ENCODE measurements at places on chromosomes 7 and 10.

DNA sequence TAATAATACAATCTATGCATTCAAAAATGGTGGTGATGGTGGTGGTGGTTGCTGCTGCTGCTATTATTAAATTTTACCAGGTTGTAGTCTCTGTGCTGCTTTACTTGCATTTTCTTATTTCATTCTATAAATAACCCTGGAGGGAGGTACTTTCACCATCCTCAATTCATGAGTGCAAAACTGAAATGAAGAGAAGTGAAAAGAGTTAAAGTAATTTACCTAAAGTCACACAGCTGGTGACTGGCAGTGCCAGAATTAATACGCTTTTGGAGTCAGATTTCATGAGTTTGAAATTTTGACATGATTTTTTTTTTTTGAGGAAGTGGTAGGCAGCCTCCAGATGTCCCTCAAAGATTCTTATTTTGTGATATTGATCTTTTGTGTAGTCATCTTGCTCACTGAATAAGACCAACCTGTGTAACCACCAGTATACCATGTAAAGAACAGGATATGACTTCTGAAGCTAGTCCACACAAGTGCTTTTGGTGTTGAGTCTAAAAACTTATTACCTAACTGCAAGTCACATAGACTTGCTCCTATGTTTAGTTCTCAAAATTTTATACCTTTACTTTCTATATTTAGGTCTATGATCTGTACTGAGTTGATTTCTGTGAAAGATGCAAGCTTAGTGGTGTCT, 218.8 kb downstream of the ZWINT start:
- peak; percentile 37 for DNase-seq

- DNase-seq: no peak
Measured at GRCh38 chr7:159177284-159177953, 32.8 kb upstream of the VIPR2 start.

- no peak for DNase-seq
Measured at GRCh38 chr10:29886299-29886698, 173.1 kb downstream of the JCAD start.

GRCh38 chr10:84348860-84349259, 20.5 kb downstream of the CCSER2 start:
- no peak for DNase-seq

GRCh38 chr10:1180836-1181235, 124.7 kb downstream of the WDR37 start:
- DNase-seq: no peak

DNA sequence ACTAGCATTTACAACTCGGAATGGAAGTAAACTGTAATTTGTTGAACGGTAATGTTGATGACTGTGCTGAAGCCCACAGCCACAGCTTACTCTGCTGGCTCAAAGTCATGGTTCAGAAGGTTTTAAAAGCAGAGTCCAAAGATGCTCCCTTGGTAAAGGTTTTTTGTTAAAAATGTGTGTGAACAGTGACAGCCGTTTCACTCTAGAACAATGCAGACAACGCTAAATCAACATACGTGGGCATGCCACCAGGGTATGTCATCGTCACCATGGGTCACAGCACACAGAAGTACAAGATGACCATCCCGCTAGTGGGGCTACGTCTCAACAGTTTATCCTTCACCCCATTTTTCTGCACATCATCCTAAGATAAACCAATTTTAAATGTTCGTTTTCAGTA, 106.5 kb upstream of the LANCL2 start:
- DNase-seq: no peak

- DNase-seq: peak; percentile 19
Measured at GRCh38 chr10:34522546-34522945, 292.6 kb downstream of the PARD3 start.

GRCh38 chr10:48442090-48442808, 135.8 kb downstream of the MAPK8 start:
- DNase-seq: no peak

- no peak for DNase-seq
Measured at GRCh38 chr10:33880291-33880690, 545.8 kb upstream of the NRP1 start.

- no peak for DNase-seq
Measured at GRCh38 chr10:126921162-126921561, 15.9 kb downstream of the DOCK1 start.

DNA sequence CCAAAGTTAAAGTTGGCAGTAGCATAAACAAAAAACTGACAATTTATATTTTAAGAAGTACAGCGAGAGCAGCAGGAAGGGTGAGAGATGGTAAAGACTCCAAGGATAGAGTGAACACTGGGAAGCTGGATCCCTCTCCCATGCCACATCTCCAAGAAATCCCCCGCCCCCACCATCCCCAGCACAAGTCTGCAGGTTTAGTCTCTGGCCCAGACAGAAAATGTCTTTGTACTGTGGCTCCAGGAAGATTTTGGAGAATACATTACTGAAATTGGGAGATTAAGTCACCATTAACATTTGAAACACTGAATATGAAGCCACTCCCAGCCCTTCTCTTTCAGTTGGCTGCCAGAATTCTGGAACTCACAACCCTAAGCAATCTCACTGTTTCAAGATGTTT, 140.3 kb downstream of the MACC1 start:
- no peak for DNase-seq

DNA sequence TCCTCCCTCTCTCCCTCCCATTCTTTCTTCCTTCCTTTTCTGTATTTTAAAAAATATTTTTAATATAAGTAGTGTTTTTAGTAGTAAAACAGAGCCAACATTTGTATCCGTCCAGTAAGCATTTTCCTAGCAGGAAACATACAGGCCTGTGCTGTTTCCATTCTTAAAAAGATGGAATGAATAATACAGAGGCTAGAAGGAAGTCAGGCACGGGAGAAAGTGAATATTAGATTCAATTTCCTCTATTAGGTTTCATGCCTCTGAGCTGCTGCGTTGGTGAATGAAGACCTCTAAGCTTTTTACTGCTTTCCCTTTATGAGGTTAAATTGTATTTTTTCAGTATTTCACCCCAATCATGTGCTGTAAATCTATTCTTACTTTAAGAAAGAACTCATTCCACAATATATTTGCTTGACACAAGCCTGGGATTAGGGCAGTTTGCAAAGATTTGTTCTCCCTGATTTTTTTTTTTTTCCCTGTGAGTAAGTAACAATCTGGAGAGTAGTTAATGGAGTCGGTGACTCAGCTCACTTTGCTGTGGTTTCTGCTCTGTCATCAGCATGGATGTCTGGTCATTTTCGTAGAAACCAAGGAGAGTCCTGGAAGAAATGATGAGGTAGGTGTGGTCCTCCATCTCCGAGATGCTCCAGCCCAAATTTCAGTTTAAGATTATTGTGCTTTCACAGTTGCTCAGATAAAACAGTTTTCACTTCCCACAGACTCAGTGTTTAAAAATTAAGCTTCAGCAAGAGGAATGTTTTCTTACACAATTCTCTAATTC, 76.1 kb upstream of the PITRM1 start:
- no peak for DNase-seq

DNA sequence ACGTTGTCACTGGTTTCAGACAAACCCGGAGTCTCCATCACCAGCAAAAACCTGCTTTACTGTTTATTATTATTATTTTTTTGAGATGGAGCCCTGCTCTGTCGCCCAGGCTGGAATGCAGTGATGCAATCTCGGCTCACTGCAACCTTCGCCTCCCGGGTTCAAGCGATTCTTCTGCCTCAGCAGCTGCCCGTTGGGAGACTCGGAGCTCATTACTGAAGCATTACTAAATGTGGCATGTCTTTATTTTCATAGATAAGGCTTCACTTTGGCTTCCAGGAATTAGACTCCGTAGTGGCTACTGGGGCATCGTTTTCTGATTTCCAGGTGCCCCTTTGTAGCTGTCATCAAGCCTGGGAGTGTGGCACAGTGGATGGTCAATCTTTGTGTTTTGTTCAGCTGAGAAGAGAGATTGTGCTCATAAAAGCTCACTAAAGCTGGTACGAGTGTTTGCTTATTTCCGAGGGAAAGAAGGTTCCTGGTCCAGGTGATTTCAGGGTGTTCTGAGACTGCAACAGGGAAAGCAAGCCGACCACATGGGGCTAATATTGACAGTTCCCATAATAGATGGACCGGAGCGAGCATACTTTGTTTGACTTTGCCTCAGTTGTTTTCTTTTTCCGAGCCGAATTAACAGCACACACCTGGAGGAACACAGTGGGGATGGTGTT, 163.1 kb downstream of the CAMK1D start:
- DNase-seq: no peak

DNA sequence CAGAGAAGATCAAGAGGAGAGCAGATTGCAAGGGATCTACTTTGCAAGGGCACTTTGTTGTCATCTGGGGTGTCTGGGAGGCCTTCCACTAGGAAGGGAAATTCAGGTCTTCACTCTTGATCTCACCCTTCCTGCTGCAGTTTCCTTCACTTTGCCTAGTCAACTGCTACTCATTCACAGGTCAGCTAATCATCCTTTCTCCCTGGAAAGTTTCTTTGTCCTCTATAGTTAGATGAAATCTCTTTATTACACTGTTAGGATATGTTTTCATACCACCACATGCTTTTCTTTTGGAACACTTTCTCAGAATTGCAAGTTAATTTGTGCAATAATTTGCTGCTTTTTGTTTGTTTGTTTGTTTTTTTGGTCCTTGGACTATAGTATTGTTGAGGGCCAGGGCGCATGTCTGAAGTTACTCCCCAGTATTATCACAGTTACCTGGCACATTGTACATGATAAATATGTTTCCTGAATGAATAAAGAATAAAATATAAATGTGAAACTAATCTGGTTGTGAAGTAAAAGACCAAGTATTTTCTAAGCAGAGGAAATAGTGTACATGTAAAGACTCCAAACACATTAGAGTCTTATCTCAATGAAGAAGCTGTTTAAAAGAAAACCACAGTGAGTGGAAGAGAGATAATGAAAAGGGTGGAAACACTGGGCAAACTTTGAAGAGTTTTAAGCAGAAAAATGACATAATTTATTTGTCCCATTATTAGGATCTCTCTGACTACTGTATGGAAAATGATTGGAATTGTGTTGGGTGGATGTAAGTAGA, 139.9 kb upstream of the DGKB start:
- no peak for DNase-seq

DNA sequence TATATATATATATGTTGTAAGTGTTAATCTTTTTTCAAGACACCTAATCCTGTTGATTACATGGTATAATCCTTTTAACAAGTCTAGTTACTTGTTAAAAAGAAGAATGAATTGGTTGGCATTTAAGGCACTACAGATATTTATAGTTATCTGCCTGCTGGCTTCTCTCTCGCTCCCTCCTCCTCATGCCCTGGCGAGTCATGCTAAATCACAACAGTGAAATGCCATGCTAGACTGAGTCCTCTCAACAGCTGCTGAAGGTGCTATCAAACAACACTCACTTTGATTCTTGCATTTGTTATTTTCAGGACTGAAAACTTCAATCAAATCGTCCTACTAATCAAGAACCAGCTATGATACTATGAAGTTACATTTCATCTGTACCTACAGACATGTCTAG, 15.4 kb downstream of the NRAP start:
- DNase-seq: no peak

GRCh38 chr7:94239661-94240234, 154.9 kb upstream of the COL1A2 start:
- no peak for DNase-seq

DNA sequence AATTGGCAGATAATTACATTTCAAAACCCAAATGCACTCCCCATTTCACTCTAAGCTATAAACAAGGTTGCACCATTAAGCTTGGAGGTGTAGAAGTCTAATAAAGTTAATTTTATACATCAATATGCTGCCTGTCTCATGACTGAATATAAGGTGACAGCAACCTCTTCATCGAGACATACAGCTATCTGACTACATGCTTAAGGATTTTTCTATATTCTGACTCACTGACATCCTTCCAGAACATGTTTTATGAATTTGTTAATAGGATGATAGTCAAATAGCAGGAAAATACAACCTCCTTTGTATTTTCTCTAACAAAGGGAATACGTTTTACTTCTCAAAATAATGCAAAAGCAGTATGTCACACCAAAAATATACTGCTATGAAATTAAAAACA, 76.6 kb downstream of the NRBF2 start:
- DNase-seq: no peak

- peak; percentile 44 for DNase-seq
Measured at GRCh38 chr10:29254123-29255046, 34.5 kb upstream of the LYZL1 start.

GRCh38 chr10:101038484-101038883, 7.5 kb downstream of the SFXN3 start:
- no peak for DNase-seq

DNA sequence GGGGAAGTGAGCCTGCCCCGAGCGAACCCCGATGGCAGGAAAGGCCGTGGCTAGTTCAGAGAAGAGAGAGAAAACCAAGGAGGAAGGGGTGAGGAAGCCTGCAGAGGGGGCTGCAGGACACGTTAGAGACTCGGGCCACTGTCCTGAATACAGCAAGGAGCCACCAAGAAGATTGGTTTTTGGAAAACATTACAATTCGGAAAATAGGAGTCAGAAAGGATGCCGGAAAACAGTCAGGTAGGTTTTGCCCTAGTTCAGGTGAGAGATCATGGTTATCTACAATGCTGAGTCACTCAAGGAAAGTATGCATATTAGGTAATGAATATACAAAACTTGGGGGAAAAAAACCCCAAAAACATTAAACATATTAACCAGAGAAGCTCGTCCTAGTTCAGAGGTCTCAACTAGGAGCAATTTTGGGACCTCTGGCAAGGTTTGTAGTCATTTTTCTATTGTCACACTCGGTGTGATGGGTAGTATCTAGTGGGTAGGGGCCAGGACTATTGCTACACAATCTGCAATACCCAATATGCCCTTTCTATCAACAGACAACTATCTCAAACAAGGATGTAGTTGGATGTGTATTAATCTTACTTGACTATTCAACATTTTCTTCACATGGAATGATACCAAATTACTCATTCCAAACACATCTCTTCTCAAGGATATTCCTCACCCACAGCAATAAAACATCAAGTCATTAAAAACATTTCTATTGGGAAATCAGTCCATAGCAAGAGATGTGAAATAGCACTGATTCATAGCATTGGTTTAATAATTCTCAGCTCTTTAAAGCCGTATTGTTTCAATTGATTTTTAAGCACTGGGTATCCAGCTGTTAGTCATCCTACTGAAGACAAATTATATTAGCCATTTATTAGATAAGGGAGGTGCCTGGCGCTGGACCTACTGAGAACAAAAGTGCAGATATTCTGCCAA, 74.4 kb upstream of the RSU1 start:
- DNase-seq: no peak

- no peak for DNase-seq
Measured at GRCh38 chr7:112381311-112382091, 68.8 kb upstream of the IFRD1 start.

DNA sequence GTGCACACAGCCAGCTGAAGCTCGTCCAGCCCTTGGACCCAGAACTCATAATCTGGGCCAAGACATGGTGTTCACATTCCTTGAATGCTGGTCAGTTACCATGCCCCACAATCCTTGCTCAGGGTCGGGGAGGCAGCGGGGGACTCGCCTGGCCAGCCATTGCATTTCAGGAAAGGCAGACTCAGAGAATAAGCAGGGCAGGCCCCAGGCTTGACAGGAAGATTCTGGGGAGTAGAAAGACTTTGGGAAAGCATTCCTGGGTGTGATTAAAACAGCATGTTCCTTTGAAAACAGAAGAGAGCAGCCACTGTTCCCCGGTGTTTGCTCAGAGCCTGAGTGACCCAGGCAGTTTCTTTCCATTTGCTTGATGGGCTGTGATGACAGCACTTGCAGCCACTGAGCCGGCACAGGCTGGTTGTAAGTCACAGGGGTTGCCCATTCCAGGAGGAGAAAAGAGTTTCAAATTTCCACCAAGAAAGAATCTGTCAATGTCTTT, 473.7 kb downstream of the TYW1 start:
- no peak for DNase-seq
